AML-193 (cell line): ENCODE measurements at places on chromosomes 12 and 14.

DNA sequence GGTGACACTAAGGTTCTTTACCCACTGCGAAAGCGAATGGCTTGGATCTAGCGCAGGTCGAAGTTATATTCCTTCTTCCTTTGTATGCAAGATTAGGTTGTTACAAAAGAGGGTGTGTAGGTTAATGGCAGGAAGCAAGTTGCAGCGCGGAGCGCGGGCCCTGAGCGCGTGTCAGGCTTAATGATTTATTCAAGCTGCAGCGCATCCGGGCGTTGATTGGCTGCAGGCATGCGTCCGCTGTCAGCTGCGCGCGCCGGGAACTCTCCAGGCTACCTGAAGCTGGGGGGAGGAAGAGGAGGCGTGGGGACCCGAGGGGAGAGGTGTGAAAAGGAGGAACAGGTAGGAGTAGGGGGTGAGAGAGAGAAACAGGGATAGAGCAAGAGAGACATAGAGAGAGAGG, 7.4 kb downstream of the ASCL1 start:
- no peak for DNase-seq

DNA sequence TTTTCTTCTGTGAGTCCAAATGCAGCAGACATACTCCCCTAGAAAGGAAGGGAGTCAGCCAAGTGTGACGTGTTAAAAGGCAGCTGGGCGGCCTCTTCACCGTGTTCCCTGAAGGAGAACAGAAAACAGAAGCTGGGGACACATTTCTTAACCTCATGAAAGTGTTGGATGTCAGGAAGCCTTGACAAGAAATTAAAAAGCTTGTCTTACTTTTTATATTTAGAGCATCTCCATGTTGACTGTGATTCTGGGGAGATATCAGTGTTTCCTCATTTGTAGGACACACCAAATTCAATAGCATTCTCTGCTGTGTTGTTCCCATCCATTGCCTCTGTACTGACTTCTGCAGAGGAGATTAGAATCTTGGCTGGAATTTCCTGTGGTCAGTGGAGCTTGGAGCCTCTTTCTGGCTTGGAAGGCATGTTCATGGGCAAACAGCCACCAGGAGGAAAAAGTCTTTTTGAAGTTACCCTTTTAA, 93.7 kb downstream of the RMST start:
- DNase-seq: no peak

DNA sequence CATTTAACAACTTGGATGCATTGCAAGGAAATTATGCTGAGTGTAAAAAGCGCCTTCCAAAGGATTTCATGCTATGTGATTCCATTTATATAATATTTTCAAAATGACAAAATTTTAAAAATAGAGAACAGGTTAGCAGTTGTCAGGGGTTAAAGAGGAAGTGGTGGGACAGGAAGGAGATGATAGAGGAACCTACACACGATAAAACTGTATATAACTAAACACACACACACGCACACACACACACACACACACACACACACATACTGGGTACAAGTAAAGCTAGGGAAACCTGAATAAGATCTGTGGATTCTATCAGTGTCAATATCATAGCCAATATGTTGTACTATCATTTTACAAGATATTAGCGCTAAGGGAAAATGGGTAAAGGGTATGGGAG, 17.2 kb downstream of the TTC9 start:
- peak; percentile 77 for DNase-seq

DNA sequence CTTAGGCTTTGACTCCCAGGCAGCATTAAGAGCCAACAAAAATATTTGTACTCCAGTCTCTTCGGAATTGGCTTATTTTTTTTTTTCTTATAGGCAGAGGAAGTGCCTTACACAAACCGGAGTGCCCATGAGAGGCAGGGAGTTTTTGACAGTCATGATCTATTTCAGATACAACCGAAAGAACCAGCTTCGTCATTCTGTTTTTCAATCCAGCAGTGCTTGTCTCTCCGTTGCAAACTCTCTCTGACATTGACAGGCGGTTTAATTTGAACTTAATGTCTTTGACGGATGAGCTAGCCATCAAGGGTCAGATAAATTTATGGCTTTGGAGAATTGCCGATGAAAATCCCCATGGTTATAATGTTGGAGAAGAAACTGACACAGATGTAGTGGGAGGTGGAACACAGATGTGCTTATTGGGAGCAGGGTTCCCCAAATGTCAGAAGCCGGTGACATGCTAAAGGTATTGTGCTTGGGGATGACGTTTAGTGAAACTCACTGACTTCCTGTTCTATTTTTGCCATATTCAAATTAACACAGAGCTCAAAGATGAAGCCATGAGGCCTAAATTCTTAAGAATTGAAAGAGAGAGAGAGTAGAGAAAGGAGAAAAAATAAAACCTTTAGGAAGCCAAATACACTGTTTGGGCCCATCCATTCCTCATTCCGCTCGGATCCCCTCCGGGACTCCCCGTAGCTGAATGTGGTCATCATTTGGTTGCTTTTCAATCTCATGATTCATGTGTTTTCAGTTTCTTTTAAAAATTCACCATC, 59.7 kb downstream of the PLXNC1 start:
- DNase-seq: peak; percentile 30

- no peak for DNase-seq
These were observed 7.9 kb downstream of the MIA2 start for GRCh38 chr14:39241637-39242036.

- DNase-seq: no peak
These were observed 139.1 kb downstream of the SOX5 start for GRCh38 chr12:23810329-23810902.

DNA sequence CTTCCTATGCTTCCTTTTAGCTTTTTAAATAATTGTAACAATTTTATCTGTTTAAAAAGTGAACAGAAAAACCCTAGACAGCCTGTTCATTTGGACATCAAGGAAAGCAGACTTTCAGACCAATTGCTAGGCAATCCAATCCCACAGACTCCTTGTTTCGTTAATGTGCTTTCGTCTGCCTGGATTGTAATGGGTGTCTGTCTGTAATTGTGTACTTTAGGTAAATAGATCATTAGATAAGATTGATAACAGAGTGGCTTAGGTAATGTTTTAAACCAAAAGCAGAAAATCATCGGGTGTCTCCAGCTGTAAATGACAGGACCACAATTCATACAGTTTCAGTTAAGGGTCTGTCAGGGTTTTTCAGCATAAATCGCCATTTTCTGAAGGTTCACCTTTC, 19.6 kb downstream of the CCDC60 start:
- no peak for DNase-seq

DNA sequence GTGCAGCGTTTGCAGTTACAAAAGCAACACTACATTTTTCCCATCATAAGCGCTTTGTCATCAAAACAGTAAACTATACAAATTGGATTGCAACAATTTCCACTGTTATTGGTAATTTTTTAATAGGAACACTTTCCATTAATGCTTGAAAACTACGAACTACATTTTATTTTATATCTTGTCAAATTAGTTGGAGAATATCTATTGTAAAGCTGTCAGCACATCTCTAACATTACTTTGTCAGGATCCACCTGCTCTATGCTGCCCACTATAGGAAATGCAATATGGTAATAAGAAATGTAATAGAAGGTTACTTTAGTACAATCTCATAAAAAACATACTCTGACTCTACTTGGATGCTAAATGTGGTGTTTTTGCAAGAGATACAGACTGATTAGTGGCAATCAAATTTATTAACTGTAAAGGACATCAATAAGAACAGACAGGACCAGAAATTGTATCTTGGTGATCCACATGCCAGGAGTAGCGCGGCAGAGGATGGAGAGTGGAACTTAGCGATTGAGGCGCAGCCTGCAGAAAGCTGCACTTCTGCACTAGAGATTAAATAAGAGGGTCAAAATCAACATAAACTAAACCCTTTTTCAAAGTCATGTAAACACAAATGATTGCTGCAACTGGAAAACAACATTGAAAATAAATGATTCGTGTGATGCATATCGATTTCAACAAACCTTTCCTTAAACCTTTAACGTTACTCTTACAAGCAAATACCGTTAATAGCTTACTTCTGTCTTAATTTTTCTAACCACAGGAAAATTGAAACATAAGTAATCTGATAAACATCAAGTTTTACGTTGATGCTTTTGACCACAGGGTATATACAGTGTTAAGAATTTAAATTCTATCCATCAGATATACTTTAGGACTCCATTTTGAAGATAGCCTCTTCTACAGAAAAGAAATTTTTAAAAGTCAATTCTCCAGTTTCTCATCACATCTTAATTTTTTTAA, 3.6 kb upstream of the ARID2 start:
- DNase-seq: peak; percentile 69

DNA sequence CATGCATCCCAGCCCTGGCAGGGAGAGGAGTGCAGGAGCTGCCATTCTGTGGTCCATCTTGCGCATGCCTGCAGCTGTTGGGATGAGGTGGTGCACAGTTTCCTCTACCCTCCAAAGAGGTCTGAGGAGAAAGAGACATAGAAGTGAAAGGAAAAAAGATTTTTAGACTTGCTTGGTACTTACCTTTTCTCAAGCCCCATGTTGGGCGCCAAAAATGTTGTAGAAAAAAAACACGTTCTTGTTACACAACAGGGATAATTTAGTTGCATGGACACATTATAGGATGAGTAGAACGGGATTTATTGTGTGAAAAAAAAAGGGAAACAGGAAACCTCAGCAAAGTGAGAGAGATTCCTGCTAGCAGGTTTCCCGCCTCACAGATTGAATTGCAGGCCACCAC, 244.4 kb upstream of the GARIN2 start:
- DNase-seq: no peak

DNA sequence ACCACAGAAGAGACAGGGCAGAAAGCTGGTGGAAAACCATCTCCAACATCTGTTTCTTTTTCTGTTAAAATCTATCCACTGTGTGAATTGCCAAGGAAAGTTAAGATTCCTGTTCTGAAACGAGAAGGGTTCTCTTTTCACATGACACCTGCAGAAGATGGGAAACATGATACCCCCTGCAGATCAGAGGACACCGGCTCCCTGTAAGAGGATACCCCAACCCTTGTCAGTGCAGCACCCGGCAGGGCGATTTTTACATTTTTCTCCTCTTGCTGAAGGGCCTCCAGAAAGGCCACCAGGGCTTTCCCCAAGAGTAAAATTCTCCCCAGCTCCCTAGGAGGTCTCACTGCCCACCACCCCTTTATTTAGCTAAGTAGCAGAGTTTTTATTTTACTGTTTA, 48.2 kb downstream of the DPF3 start:
- DNase-seq: no peak

GRCh38 chr14:104614126-104614812, 9.7 kb upstream of the TMEM179 start:
- DNase-seq: no peak

GRCh38 chr12:123595729-123596128, 6.2 kb upstream of the DDX55 start:
- DNase-seq: no peak

- DNase-seq: no peak
These were observed 133.7 kb downstream of the PAPOLA start for GRCh38 chr14:96635850-96636249.

GRCh38 chr12:57280211-57281062, 29.4 kb upstream of the STAC3 start:
- DNase-seq: no peak
